ENCODE measurements at places on chromosomes 7 and 10. TPM values are rescaled to one million over a fixed set of nuclear protein-coding genes. Genes with fewer than 3 reads are reported as not detected.

GRCh38 chr10:34739915-34740314, 75.2 kb downstream of the PARD3 start:
- DNase-seq, result no peak

DNA sequence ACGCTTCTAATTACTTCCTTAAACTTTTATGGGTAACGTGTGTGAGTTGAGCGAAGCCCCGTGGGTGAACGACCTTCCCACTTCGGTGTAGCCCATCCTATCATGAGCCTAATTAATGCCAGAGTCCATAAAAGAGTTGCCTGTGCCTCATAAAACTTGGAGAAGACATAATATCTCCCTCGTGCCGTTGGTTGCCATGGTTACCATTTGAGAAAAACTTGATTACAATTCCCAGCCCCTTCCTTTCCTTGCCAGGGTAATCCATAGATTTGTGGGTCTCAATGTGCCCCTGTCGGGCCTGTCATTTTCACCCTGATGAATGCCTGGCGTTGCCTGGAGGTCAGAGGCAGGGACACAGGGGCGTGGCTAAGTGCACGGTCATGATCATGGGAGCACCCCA, 127.1 kb downstream of the GLRX3 start:
- no peak for DNase-seq

DNA sequence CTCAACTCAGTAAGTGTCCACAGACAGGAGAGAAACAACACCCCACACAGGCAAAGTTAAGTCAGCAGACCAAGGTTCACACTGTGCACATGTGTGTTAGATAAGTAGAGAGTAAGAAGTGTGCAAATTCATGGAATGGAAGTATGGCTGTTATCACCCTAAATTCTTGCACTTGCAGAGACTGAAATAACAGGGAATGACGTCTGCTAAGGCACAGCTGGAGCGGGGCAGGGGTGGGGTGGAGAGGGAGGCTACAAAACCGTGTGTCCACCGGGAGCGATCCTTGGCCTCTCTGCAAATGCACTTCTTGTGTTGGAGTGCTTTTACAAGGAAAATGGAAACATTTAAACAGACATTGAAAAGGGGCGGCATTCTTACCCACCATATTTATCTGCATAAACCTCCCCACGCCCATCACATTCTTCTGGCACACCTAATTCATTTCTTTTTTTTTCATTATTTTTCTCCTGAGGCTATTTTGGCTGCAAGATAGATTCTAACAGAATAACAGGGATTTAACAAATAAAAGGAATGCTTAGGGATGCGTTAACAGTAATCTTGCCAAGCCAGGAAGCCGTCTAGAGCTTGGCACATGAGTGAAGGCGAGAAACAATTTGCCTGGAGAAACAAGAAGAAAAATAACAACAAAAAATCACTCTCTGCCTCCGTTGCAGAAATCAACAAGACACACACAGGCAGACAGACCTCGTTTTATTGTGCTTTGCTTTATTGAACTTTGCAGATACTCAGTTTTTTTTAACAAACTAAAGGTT, 30.1 kb downstream of the TNS3 start:
- DNase-seq, result no peak

DNA sequence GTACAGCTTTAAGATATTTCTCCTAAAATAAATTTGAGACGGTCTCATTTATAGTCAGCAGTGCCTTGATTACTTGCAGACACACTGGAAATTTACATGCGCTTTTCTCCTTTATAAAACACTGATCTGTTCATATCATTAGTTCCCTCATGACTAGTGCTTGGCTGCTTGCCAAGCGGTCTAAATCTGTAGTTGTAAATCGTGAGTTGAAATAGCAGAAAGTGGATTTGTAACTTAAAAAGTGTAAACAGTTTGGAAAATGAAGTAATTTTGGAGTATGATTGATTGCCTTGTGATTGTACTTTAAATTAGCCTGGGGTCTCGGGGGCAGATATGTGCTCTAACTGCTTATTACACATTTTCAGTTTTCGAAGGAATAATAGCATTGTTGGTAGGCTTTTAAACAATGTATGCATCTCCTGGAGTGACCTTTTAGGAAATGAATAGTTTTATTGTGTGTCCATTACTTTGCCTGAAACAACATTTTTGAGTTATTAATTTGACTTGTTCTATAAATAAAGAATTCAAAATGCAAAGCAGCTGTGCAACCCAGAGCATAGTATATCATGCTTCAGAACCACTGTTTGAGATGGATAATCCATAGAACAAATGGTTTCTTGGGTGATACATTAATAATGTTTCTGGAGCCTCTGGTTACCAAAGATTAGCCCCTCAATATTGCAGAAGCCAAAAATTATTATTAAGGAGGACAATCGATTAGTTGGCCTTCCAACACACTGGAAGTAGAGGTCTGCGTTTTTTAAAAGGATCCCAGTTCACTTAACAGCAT, 73.3 kb downstream of the ARID5B start:
- peak; percentile 42 for DNase-seq

- peak; percentile 11 for DNase-seq
Observed at GRCh38 chr7:138980563-138981291, 462 bp downstream of the KIAA1549 start.

- DNase-seq, result no peak
Observed at GRCh38 chr10:43976292-43976691, 327.6 kb upstream of the ZNF32 start.

GRCh38 chr7:150569245-150569955, 2.2 kb downstream of the GIMAP4 start:
- no peak for DNase-seq

GRCh38 chr10:110644598-110645462, 694 bp downstream of the RBM20 start:
- DNase-seq, result no peak

DNA sequence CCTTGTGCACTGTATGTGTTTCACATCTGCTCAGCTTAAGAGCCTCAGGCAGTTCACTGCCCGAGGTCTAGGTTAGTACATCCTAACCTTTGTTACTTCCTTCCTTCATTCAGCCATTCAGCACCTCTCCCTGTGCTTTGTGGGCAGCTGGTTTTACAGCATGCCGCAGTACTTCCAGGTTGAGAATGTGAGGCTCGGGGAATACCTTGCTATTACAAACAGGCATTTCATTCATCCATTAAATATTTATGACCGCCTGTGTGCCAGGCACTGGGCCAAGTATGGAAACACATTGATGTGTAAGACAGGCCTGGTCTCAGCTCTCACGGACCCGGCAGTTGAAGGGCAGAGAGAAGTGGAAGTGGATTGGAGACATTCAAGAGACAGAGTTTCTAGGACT, 82.4 kb downstream of the SHH start:
- DNase-seq, result no peak

- DNase-seq, result no peak
Observed at GRCh38 chr7:121745856-121746255, 127.1 kb upstream of the PTPRZ1 start.

DNA sequence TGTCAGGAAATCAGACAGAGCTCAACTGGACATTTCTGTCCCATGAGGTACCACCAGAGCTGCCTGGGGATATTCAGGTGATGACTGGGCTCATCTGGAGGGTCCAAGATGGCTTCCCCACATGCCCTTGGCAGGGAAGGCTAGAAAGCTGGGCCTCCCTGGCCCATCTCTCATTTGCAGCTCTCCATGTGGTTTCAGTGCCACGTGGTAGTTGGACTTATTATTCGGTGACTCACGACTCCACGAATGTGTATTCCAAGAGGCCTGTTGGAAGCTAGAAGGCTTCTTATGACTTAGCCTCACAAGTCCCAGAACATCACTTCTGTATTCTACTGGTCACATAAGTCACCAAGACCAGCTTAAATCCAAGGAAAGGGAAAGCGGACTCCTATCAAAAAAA, 22.8 kb downstream of the NSMCE4A start:
- DNase-seq, result no peak

GRCh38 chr10:71769279-71769823, 4.0 kb downstream of the VSIR start:
- DNase-seq, result peak; percentile 60

- no peak for DNase-seq
Observed at GRCh38 chr10:62577666-62578291, 203.6 kb downstream of the ZNF365 start.

DNA sequence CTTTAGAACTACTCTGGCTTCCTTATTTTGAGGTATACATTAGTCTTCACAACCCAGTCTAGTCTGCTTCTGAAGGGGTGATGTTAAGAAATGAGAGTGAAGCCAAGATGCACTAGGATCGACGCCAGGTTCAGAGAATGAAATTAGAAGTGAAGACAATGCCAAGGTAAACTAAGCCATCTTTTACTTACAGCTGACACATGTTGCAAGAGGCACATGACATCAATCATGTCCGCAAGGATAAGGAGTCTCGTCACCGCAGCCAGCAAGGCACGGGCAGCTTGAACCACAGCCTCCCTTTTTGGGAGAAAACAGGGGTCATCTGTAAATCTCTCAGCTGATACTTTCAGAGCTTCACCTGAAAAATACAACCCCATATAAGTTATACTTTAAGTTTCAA, 156.7 kb downstream of the CTNNA3 start:
- DNase-seq, result no peak

DNA sequence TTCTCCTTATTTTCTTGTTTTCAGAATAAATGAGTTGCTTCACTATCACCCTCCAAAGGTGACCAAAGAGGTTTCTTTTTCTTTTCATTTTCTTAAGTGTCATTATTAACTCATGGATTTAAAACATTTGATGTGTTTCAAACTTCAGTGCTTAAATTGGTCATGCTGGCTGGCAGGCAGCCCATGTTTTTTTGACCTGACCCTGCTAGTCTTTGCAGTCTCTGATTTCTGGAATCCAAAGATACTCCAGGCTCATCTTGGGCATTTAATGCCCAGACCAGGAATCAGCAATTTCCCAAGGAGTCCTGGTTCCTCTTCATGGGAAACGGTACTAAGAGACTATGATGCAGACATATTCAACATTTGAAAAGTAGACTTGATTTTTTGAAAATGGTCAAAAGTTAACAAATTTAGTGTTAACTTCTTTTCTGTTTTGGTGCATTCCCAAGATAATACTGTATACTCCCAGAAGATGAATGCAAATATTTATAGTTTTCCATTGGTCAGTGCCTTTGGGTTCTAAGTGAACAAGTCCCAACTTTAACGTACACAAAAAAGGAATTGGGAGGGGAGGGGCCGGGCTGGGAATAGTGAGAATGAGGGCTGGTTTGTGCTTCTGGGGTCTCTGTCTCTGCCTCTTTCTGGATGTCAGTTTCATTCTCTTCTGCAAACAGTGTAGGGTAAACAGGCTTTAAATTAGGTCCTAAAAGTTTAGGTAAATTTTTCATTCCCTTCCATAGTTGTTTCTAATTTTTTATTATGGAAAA, 19.8 kb downstream of the NUB1 start:
- no peak for DNase-seq

GRCh38 chr10:89053555-89053954, 63.0 kb downstream of the FAS start:
- DNase-seq, result no peak

GRCh38 chr7:154984601-154985188, 18.2 kb downstream of the PAXIP1 start:
- no peak for DNase-seq

DNA sequence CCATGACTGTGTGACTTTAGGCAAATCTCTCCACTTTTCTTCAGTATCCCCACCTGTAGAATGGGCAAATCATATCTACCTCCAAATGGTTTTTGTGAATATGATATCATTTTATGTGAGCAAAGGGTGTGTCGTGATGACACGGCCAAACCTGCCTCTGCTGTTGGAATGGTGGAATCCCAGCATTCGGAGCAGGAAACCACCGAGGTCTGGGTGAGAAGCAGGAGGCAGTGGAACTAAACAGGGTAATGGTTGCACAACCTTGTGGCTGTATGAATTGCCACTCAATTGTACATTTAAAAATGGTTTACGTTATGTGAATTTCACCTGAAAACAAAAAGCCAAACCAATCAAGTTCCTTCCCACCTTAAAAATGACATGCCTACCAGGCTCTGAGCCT, 131.4 kb upstream of the ZMIZ1 start:
- no peak for DNase-seq

- DNase-seq, result no peak
Observed at GRCh38 chr10:68992636-68993440, 4.2 kb downstream of the KIFBP start.

Gene NRCAM
- total RNA-seq, result not detected

Gene MCM7
- 398 TPM for total RNA-seq

Gene TEX47
- not detected for total RNA-seq

Gene VENTX
- total RNA-seq, result 0.12 TPM

Gene TMEM106B
- 26.2 TPM for total RNA-seq

Gene SHTN1
- total RNA-seq, result 0.53 TPM

Gene IRF5
- 21.7 TPM for total RNA-seq

Gene MOGAT3
- not detected for total RNA-seq

Gene TMEM248
- total RNA-seq, result 67.2 TPM

Gene OPN1SW
- total RNA-seq, result not detected

Gene SPDYE5
- not detected for total RNA-seq

Gene AQP1
- 0.62 TPM for total RNA-seq

Gene MMRN2
- total RNA-seq, result not detected

Gene SFTPA1
- total RNA-seq, result not detected

Measured in activated CD4-positive, alpha-beta memory T cell treated with anti-CD3 and anti-CD28 coated beads for 36 hours (primary cell).